Activated CD4-positive, alpha-beta T cell treated with anti-CD3 and anti-CD28 coated beads, Interleukin-2, amount 10 ng/mL, durations not matched to agents 7 days and 5 days (primary cell): ENCODE measurements at places on chromosomes 5 and 9.

- no peak for DNase-seq
Observed at GRCh38 chr9:109110329-109111021, 9.3 kb downstream of the TMEM245 start.

DNA sequence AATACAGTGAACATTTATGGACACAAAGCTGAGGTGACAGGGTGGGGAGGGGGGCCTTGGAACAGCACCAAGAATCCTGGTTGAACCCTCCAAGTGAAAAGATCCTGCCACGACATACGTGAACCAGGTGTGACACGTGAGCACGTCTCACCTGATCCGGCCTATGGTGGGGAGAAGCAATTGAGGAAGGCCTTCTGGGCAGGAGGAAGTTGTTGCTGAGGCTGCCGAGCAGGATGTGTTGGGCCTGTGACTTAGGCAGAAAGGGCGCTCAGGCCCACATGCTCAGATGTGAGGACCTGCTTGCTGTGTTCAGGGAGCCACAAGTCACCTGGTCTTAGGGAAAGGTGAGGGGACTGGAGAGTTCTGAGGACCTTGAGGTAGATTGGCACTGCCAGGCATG lies 2.5 kb upstream of the MAPK9 start:
- no peak for DNase-seq

DNA sequence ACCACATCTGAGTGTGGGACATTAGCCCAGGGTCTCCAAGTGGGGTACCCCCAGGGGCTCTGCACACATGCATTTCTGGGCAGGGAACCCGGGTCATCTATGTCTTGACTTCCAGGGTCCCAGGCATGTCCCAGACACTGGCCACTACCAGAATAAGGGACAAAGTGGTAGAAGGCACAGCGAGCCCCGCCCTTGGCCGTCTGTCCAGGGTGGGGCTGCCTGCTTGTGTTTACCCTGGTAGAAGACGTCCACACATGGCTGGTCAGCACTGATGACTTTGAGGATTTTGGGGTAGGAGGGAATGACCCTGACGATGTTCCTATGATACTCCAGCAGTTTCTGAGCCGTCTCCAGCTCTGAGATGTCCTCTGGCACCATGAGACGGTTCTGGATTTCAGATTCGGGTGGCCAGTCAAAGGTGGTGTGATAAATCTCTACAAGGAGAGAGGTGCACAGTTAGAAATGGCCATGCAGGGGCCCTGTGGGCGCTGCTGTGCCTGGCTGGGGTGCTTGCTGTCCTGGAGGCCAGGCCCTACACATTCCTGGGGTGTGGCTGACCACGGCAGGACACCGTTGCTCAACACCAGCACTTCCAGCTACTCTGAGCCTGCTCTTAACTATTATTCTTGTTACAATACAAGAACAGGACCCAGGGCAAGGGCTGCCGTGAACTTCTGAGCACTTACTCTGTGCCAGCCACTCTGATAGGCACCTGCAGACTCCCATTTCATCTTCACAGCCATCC lies 51.3 kb downstream of the AK8 start:
- no peak for DNase-seq

DNA sequence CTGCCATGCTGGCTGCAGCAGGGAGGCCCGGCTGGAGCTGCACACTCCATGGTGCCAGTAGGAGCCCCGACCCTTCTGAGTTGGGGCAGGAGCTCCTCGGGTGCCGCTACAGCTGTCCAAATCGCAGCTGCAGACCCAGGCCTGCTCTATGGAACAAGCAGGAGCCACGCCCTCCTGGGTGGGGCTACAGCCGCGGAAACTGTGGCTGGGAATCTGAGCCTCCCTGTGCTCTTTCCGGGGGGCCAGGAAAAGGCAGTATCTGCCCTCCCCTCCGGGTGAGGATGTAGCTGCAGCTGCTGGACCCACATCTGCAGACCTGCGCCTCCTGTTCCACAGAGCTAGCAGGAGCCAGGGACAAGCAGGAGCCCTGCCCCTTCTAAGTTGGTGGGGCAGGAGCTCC lies 278.9 kb upstream of the ACTBL2 start:
- no peak for DNase-seq

GRCh38 chr5:62729675-62730074 lies 151.1 kb downstream of the LRRC70 start:
- DNase-seq, result no peak

DNA sequence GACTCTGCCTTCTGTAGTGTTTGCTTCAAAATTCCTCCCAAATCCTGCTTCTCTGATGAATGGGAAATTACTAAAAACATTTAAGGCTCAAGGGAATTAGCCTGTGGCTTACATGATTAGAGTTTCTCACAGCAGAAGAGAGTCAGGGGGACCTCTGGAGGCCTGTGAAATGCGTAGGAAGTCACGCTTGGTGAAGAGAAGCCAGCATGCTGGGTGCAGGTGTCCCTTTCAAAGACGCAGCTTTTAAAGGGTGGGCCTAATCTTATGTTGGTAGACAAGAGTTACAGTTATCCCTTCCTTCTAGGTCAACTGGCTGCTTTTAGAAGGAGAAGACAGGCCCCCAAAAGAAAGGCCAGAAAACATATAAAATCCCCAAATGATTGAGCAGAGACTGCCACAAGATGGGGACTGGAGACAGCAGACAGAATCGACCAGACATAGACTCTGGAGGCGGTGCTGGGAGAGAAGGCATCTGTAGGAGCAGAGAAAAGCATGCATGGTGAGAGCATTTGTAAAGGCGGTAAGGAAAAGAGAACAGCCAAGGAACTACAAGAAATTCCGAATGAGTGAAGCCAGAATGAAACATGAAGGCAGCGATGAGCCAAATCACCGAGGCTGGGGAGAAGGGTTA lies 42.3 kb downstream of the B4GALT1 start:
- no peak for DNase-seq

GRCh38 chr5:107542428-107542827 lies 128.3 kb downstream of the EFNA5 start:
- no peak for DNase-seq

DNA sequence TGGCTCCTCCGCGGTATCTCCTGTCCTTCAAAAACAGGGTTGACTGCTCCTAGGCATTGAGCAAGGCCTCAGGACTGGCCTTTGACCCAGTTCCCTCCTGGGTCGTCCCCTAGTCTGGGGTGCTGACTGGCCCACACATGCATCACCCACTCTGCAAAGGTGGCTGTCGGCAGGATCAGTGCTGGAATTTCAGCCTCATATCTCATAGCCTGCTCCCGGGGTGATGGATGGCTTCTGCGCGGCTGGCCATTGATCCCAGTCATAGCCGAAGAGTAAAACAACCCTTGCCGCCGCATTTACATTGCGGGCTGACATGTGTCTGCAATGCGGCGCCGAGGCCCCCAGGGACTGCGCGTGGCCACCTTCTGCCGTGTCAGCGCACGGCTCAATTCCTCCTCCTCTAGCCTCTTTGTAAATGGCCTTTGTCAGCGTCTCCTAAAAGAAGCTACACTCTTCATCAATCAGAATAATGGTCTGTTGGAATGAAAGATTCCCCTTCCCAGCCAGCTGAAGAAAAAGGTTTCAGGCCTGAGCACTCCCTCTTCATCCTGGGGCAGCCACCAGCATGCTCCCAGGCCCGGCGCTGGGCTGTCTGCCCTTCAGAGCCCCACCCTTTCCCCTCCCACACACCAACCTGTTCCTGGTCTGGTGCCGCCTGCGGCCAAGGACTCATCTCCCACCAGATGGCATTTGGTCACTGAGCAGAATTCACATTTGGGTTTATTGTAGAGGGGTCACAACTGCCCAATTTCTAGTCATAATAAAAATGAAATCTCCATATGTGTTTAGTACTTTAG lies 159.0 kb downstream of the PJA2 start:
- DNase-seq, result no peak

GRCh38 chr5:174356536-174356935 lies 311.0 kb downstream of the NSG2 start:
- DNase-seq, result no peak
